Choroid plexus epithelial cell (primary cell): ENCODE measurements at places on chromosomes 11 and 22.

DNA sequence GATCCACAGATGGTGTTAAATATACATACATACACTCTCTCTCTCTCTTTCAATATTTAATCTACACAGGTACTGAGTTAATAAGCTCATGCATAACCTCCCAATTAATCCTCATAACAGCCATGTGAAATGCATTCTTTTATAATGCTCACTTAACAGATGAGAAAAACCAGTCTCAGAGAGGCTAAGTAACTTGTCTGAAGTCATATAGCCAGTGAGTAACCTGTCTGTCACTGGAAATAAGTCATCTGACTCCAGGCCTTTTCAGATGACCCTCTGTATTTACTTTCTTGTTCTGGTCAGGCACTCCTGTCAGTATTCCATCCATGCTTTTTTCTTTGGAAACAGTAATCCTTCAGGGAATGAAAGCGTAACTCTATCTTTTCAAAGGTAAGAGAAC is 594.0 kb upstream of the TENM4 start:
- DNase-seq, result no peak

DNA sequence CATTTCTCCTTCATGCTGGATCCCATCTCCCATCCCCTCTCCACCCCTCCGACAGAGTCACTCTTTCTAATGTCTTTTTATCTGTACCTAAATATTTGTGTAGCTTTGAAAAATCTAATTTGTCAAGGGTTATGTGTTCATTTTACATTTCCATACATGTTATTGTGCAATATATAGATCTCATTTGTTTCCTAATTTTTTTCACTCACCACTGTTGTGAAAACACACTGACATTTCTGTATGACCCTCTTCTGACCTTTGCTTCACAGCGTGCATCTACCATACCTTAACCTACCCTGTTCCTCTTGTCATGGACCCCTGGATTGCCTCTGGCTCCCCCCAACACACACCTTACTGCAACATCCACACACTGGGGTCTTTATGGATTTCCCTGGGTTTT is 942.9 kb downstream of the TBC1D22A start:
- no peak for DNase-seq

DNA sequence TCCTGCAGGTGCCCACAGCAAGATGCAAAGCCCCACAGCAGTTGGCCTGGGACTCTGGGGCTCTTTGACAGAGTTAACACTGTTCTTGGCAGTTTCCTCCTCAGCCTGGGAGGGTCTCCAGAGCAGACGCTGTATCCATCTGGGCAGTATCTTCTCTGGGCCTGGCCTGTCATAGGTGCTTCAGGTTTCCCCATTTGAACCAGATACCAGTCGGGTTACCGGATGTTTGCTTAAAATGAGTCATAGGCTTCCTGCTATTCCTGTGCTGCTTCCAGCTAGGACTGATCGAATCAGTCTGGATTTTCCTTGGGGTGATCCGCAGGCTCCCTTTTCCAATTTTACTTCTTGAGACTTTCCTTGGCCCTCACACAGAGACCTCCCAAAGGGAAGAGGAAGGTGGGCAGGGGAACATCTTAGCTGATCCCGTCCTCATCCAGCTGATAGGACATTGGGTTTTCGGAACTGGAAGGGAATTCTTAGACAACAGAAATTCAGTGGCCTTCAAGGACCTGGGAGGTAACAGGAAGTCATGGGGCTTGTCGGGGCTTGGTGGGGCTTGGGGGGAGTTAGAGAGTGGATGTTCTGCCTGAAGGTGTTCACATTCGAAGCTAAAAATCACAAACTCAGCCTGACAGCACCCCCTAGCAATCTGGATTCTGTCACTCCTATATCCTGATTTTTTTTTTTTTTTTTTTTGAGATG is 2.4 kb upstream of the RANGAP1 start:
- DNase-seq, result peak; percentile 66

DNA sequence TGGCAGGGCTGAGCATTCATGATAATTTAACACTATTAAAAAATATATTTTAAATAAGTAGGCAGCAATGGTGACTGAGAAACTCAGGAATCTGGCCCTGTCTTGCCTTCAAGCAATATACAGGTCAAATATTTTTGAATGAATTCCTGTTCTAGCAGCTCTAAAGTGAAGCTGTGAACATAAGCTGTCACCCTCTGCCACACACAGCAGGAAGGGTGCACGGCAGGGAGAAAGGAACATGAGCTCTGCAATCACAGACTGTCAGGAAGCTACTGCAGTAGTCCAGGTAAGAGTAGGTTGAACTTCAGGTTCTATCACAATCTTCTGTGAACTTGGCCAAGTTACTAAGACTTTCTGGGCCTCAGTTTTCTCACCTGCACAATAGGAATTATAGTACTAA is 114.8 kb downstream of the SERGEF start:
- no peak for DNase-seq

- DNase-seq, result peak; percentile 90
Observed at GRCh38 chr11:96464700-96465307, 75.0 kb downstream of the JRKL start.

GRCh38 chr22:42208362-42208761 is 62.1 kb downstream of the TCF20 start:
- DNase-seq, result no peak

- DNase-seq, result no peak
Observed at GRCh38 chr22:33372875-33373274, 314.7 kb upstream of the SYN3 start.

DNA sequence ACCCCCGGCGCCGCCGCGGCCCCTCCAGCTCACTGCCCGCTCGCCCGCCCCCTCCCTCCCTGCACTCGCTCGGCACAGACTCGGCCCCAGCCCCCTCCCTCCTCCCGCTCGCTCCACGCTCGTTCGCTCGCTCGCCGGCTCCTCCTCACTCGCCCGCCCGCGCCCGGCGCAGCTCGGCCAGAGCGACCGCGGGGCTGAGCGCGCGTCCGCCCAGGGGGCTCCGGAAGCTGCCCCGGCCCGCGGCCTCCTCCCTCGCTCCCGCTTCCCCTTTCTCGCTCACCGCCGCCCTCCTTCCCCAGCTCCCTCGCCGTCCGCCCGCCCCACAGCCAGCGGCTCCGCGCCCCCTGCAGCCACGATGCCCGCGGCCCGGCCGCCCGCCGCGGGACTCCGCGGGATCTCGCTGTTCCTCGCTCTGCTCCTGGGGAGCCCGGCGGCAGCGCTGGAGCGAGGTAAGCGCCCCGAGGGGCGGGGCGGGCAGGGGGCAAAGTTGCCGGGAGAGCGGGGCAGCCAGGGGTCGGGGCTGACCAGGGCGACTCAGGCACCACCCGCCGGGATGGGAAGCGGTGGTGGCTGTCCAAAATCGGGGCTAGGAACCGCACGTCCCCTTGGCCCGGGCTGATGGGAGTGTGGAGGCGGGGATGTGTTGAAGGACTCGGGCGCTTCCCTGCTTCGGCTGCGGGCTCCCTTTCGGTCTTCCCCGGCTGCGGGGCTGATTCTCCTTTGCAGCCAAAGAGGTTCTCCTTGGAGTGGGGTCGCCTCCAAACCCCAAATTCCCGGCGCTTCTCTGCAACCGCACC is at the start of gene SEZ6L:
Gene SEZ6L (plus strand): TSS at position 148 of the 797 bp plus-strand sequence. CDS start 208 bp downstream, at position 356.
- no peak for DNase-seq

- no peak for DNase-seq
Observed at GRCh38 chr11:60813324-60813723, 28.2 kb downstream of the MS4A10 start.

GRCh38 chr11:110097459-110098012 is 4.3 kb downstream of the ZC3H12C start:
- peak; percentile 53 for DNase-seq

DNA sequence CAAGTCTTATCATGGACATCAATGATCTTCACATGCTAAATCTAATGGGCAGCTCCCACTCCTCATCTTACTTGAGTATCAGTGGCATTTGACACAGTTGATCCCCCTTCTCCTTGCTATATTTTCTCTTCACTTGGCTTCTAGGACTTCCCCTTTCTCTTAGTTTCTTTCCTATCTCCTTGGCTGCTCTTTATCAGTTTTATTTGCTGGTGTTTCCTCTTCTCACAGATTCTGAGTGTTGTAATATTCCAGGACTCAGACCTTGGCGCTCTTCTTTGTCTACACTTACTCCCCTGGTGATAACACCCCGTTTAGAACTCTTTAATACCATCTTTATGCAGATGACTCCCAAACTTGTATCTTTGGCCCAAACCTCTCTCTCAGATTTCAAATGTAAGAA is 33.9 kb upstream of the RASSF10 start:
- DNase-seq, result no peak
